ENCODE measurements at places on chromosomes 12 and 14.

DNA sequence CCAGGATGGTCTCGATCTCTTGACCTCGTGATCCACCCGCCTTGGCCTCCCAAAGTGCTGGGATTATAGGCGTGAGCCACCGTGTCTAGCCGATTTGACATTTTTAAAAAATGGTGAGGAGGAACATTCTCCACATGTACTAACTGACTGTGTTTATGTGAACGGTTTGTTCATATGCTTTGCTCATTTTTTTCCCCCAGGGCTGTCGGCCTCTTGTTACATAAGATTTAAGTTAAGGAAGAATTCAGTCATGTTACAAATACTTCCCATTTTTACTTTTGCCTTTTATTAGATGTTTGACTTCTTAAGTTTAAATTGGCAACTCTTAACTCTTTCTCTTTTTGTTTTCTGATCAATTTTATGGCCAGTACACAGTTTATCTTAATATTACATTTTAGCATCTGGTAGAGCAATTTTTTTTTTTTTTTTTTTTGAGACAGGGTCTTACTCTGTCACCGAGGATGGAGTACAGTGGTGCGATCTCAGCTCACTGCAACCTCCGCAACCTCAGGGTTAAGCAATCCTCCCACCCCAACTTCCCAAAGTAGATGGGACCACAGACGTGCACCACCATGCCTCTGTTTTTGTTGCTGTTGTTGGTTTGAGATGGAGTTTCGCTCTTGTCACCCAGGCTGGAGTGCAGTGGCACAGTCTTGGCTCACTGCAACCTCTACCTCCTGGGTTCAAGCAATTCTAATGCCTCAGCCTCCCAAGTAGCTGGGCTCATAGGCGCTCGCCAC lies 9.6 kb downstream of the GNS start:
- DNase-seq: no peak

DNA sequence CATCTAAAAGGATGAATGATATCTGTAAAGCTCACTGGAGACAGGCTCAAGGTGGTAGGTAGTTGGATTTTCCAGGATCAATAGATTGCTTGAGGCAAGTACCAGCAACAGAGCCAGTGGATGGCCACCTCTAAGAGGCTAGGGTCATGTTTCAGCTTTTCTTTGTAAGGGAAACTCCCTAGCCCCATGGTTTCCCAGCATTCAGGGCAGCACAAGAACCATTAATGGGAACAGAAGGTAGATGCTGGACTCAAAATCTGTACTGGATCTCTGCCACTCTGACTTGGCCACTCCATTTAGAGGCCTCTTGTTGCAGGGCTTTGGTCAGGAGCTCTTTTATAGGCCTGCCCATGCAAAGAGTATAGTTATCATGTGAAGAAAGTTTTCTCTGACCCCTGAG lies 76.1 kb upstream of the DYRK2 start:
- DNase-seq: no peak

DNA sequence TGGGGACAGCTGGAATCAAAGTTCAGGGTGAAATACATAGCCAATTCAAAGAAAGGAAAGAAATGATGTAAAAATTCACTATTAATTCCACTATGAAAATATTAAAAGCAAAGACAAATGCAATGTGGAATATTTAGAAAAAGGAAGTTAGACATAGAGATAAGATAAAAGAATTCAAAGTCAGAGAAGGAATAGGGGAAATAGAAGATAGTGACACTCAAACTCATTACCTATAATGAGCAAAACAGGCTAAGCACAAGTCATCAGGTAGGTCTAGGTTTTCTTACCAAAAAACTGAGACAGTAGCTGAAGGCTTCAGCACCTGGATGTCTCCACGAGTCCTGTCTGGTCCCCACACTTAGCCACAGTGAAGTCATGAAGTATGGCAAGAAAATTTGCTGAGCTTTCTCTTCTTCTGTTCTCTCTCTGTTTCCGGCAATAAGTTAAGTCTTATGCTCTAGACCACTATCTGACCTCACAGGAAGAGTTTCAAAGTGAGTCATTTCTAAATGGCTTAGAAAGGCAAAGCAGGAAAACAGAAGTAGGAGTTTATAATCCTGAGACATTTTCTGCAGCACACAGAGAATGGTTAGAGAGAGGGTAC lies at the start of gene C3AR1:
C3AR1 (minus strand) TSS at position 369 of the 604 bp plus-strand sequence. CDS start 6,174 bp downstream, outside the sequence.
- DNase-seq: peak; percentile 57

DNA sequence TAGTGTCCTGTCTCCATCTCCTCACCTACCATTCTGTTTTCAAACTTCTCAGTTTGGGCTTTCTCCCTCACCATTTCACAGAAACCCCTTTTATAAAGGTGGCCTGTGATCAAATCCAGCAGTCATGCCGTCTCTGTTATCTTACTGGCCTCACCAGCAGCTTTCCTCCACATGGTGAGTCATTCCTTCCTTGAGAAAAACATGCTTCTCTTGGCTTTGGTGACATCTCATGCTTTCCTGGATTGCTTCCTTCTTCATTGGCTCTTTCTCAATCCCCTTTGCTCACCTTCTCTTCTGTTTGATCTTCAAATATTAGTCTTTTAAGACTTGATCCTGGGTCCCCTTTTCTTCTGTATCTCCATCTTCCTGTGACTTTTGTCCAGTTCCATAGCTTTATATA lies 164.9 kb downstream of the ANO4 start:
- DNase-seq: no peak

DNA sequence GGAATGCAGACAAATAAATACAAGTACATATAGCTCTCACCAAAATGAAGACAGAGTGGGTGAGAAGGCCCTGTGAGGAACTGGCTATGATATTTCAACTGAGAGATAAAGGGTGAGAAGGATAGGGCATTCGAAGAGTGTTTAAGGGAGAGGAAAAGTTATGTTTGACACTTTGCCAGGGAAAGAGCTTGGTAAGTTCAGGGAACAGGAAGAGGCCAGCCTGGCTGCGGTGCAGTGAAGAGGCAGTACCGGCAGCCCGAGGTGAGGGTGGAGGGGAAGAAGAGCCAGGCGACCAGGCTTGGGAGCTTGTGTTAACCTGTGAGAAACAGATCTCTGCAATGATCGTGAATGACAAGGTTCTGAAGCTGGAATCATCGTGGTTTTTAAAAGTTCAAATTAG lies 84.7 kb upstream of the RFX4 start:
- no peak for DNase-seq

DNA sequence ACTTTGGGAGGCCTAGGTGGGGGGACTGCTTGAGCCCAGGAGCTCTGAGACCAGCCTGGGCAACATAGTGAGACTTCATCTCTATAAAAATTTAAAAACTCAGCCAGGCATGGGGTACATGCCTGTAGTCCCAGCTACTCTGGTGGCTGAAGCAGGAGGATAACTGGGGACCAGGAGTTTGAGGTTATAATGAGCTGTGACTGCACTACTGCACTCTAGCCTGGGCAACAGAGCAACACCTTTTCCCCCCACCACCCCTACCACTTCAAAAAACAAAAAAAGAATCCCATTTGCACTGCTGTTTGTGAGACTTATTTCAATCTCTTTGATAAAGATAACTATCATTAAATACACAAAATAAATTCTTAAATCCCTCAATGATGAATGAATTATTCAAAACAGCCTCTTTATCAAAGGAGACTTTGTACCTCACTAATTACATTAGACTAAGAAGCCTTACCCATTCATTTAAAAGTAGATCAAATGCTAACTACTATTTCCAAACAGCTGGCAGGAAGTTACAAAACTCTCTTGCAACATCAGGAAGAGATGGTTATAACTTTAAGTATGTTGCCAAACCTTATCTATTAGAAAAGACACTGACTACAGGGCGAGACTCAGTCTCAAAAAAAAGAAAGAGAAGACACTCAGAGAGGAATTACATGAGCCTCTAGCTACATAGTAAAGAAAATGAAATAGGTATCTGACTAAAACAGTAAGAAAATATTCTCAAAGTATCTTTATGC lies 14.7 kb downstream of the BLTP3B start:
- DNase-seq: no peak

GRCh38 chr12:26938701-26939062 lies 412 bp downstream of the FGFR1OP2 start:
- DNase-seq: no peak

- no peak for DNase-seq
Measured at GRCh38 chr12:6193853-6194815, 6.1 kb upstream of the CD9 start.

DNA sequence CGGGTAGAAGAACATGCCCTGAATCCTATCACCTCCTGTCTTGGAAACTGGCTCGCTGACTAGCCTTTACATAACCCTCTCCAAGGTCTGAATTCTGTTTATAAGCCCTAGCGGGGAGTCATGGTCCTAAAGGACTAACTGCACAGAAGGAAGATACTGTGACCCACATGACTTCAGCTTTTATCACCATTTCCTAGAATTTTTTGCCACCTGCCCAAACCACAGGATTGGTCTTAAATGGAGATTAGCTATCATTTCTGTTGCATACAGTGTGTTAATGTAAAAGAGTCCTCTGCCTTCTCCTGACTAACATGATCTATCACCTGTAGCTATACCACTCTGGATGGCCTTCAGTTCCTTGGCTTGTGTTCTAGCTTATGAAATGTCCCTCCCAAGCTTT lies 319.2 kb downstream of the DUSP6 start:
- DNase-seq: no peak

GRCh38 chr14:72800848-72801370 lies 93.0 kb downstream of the DPF3 start:
- no peak for DNase-seq

DNA sequence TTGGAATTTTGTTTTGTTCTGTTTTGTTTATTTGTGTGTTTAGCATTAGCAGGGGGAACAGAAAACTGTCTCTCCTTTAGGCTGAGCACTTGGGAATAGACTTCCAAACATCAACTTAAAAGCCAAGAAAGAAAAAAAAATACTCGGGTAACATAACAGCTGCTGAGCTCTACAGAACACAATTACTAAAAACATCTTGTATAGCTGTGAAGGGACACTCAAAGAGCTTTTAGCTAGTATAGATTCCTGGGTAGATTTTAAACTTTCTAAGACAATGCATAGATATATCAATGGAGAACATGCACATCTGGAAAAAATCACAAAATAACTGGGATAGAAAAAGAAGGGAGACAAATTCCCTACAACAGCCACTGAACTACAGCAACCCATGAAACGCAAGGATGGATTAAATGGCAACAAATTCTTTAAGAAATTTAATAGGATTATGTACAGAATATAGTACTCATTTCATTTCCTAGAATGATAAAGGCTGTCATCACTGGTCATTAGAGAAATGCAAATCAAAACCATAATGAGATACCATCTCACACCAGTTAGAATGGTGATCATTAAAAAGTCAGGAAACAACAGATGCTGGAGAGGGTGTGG lies 174.3 kb upstream of the KRR1 start:
- no peak for DNase-seq

GRCh38 chr12:42017051-42017450 lies 127.6 kb downstream of the GXYLT1 start:
- no peak for DNase-seq

GRCh38 chr12:57739387-57739786 lies 845 bp upstream of the AGAP2 start:
- no peak for DNase-seq

DNA sequence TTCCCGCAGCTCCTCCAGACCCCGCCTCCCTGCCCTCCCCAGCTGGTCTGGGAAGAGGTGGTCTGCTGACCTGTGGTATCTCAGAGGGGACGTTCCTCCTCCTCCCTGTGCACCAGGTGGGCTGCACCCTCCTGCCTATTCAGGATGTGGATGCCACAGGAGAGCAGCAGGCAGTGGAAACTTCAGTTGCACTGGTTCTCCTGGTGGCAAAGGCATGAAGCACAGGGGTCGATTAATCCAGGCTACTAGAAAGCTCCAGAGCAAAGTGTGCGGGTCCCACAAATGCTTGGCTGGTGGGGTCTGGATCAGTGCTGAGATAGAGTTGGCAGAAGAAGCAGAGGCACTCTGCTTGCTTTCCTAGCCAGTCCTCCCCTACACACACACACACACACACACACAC lies 197.0 kb downstream of the SLC41A2 start:
- DNase-seq: no peak

DNA sequence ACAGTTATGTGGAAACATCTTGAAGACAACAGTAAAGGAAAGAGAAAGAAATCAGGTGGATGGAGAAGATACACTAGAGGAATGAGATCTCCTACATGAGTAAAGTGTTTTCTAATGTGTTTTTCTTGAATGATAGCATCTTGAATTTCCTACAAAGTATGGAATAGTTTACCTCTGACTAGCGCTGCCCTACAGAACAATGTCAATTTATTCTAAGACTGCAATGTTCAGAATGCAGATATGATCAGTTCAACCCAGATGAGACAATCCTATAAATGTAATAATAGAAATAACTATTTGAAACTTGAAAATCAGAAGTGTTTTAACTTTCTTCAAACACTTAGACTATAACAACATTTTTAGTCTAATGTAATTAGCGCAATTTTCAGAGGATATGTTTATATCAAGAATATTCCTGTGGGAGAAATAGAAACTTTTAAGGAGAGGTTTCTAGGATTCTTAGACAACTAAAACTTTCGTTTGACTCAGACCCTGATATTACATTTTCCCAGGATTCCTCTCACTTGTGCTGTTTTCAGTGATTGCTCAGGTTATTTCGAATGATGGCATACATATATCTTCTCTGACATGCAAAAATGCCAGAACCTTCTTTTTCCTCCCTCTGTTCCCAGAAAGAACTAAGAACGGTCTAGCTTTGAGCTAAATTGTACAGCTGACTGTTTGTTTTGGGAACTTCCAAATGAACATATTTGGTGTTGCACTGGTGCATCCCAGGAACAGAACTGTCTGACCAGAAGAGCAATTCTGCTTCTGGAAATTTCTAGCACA lies 1017.4 kb downstream of the DIO2 start:
- DNase-seq: no peak

GRCh38 chr12:65649126-65649525 lies 175.2 kb upstream of the HMGA2 start:
- DNase-seq: no peak

DNA sequence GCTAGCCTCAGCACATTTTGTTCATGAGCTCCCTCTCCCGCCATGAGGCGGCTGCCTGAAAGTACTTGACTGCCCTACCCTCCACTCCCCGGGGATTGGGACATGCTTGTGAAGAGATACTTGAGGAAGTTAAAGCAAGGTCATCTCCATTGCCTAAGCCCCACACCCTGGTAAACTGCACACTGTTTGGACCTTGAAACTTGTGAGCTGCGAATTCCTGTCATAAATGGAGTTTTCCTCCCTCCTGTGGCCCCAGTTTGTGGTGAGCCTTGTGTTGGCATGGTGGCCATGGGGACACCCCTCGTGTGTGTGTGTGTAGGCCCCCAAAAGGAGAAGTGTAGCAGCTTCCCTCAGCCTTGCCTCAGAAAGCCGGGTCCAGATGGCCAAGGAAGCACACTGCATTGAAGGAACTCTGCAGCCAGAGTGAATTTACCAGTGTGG lies 395.5 kb downstream of the ZFP36L1 start:
- DNase-seq: no peak

GRCh38 chr12:27163048-27163715 lies 80.8 kb upstream of the C12orf71 start:
- DNase-seq: no peak

- no peak for DNase-seq
Measured at GRCh38 chr12:93177208-93178153, 200.2 kb upstream of the NUDT4 start.

DNA sequence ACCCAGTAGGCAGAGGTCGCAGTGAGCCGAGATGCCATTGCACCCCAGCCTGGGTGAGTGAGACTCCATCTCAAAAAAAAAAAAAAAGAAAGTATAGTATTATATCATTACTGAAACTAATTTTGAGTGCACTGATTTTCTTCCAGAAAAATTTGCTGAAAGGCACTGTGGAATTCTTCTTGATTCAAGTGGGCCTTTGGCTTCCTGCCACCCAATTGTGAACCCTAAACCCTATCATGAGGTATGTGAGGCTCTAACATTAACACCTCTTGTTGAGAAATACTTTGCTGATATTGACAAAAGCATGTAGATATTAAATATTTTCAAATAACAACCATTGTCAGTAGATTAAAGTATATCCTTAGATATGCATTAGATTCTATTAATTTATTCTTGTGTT lies 211.2 kb downstream of the LRRK2 start:
- DNase-seq: no peak
